ENCODE measurements at places on chromosomes 12 and 14.

DNA sequence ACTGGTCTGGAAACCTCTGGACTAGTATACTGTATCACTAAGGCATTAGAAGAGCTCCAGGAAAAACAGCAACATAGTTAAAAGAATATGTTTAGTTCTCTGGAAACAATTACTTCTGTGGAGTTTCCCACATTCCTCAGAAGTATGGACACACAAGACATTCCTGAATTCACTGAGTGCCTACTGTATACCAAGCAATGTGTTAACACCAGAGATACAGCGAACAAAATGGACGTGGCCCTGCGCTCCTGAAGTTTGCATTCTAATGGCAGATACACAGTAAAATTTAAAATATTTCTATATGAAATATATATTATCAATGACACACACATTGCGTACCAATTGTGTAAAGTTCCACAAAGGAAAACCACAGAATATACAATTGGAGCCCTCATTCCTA lies 1.1 kb downstream of the ANGEL1 start:
- peak overlapping the region; percentile 93 for H3K4me3 ChIP-seq
- H3K4me1 ChIP-seq, result peaks cover 21% of the 10 kb centered on the region
- peaks cover 9% of the 10 kb centered on the region for H3K36me3 ChIP-seq
- no peak for DNase-seq
- no peaks in the 10 kb centered on the region for H3K27me3 ChIP-seq
- peak overlapping the region; percentile 86 for H3K27ac ChIP-seq

DNA sequence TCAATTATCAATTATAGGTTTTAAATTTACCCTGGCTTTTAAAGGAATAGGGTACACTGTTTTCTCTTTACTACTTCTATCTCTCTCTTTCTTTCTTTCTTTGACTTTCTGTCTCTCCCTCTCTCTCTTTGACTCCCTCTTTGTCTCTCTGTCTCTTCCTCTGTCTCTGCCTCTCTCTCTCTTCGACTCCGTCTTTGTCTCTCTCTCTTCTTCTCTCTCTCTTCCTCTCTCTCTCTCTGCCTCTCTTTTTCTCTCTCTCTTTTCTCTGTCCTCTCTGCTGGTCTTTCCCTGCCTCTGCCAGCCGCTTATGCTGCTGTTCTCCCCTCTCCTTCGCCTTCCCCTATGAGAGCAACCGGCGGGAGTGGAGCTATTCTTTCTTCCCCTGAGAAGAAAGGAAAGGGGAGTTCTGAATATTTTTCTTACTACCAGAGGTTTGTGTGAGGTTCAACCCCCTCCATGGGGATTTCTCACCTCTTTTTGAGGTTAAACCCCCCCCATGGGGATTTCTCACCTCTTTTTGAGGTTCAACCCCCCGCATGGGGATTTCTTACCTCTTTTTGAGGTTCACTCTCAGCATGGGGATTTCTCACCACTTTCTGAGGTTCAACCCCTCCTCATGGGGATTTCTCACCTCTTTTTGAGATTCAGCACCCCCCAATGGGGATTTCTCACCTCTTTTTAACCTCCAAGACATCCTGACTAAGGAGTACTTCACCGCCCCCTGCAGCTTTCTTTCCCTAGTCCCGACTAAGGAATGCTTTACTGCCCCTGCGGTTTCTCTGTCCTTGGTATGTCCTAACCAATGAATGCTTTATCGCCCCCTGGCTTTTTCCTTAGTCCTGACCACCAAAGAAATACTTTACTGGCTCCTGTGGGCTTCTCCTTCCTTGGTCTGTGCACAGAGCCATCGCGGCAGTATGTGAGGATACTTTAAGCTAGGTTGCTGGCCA lies 27.4 kb upstream of the DDHD1 start:
- peaks cover 26% of the 10 kb centered on the region for H3K4me1 ChIP-seq
- peaks cover 1% of the 10 kb centered on the region for H3K27me3 ChIP-seq
- H3K36me3 ChIP-seq, result peaks cover 4% of the 10 kb centered on the region
- H3K27ac ChIP-seq, result peak overlapping the region; percentile 40
- DNase-seq, result no peak
- H3K4me3 ChIP-seq, result no peak overlapping the region

DNA sequence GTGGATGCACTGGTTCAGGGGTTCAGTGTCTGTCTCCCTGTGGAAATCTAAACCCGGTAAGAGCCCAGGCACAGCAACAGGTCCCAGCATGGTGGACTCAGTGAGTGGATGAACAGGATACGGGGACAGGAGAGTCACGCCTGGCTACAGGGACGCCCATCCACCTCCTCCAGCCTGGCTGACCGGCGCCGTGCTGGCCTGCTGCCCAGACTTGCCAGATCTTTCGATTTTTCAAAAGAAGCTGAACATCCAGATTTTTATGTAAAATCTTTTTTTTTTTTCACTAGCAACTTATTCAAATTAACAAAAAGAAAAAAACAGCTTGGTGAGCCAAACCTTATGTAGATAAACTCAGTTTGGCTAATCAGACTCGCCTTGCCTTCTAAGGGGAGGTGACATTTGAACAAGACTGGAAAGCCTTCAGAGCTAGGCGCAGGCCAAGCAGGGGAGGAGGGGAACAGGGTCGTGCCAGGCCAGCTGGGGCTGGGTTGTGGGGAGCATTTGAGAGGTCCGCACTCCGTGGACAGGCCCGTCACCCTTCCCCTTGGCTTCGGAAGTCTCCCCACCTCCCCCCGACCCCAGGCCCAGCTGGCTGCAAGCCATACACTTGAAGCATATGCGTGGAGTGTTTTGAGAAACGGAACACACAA lies 87.8 kb upstream of the NCOR2 start:
- H3K27me3 ChIP-seq, result peaks cover 9% of the 10 kb centered on the region
- no peak for DNase-seq
- H3K36me3 ChIP-seq, result no peaks in the 10 kb centered on the region
- H3K4me3 ChIP-seq, result no peak overlapping the region

- peaks cover 12% of the 10 kb centered on the region for H3K4me1 ChIP-seq
- H3K36me3 ChIP-seq, result peaks cover 37% of the 10 kb centered on the region
- H3K27me3 ChIP-seq, result no peaks in the 10 kb centered on the region
- no peak for DNase-seq
- H3K4me3 ChIP-seq, result no peak overlapping the region
These were observed 27.9 kb downstream of the SYNE3 start for GRCh38 chr14:95488376-95489213.

DNA sequence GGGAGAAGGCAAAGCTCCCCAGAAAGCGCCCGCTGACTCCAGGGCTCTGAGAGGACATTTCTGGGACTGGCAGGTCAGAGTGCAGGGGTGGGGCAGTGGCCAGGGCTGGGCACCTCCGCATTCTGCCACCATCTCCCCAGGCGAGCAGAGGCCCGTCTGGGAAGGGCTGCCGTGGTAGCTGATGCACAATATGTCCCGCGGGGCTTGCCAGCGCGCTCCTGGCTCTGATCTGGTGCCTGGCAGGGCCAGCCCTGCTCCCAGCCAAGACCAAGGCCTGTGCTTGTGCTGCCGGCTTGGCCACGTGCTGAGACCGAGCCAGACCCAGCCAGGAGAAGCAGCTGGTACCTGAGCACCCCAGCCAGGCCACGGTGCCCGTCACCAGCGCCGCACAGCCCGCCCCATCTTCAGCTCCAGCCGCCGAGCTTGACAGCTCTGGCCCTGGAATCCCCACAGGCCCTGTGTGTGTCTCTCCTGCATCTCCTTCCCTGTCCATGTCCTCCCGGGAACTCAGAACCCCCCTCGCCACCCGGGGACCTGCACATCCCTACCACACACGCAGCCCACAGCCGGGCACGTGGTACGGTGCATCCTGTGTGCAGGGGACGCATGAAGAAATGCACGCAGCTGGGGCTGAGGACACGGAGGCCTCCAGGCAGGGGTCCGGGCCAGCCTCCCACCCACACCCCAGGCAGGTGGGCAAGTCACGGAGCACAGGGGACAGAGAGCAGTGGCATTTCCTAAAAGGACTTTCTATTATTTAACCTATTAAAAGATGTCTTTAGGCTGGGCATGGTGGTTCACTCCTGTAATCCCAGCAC lies 68.6 kb upstream of the C14orf180 start:
- H3K27ac ChIP-seq, result no peak overlapping the region
- no peaks in the 10 kb centered on the region for H3K27me3 ChIP-seq
- no peak overlapping the region for H3K4me3 ChIP-seq
- DNase-seq, result no peak
- H3K4me1 ChIP-seq, result no peaks in the 10 kb centered on the region

DNA sequence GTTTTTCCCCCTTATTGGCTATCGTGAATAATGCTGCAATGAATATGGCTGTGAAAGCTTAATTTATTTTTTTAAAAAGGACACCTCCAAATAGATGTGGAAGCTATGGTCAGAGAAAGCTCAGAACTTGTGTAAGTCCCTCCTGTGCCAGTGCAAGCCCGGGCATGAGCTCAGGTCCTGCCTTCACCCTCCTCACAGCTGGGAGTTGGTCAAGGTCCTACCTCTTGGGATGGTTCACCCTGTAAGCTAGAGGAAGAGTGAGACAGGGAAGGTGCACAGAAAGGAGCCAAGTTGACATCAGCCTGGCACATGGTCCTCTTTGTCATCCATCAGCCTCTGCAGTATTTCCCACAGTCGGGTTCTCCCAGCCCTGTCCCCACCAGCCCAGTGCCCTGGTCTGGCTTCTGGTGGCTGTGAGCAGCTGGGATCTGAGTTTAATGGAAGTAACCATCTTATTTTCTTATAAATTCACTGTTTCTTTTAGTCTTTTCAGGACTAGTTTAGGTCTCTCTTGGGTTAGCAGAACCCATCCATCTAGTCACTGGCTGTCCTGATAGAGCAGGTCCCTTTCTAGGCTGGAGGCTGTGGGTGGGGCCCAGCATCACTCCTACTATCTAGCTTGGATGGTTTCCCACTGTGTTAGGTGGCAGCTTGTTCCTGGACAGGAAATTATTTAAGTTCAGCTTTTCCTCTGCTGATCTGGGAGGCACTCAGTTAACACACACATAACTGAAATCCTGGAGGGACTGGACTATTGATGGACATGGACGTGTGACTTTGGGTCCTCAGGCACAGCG lies 11.8 kb upstream of the PLEKHG3 start:
- H3K27me3 ChIP-seq, result peaks cover 39% of the 10 kb centered on the region
- H3K36me3 ChIP-seq, result no peaks in the 10 kb centered on the region
- peaks cover 16% of the 10 kb centered on the region for H3K4me1 ChIP-seq
- H3K4me3 ChIP-seq, result no peak overlapping the region
- DNase-seq, result no peak

DNA sequence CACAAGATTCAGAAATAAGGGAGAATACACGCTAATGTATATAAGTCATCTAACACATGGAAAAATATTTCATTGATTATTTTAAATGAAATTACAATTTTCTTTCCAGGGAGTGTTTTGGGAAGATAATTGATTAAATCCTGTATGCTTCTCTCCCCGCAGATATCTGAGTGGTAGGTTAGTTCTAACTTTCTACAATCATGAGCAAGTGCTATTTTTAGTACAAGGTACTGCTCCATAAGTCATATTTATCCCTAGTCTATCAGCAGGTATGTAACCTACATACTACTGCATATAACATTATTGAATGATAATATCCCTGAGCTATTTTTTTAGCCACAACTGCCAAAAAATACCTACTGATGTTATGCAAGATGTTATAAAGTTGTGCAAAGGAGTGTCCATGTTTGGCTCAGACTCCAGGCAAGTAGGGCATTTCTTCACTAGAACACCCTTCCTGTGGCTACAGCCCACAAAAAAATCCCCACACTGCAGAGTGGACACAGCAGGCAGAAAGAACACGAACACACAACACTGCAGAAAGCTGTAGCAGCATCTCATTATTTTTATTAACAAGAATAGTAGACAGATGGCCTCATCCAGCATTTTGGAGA lies 87.0 kb downstream of the SEC23A start:
- H3K27me3 ChIP-seq, result no peaks in the 10 kb centered on the region
- no peak for DNase-seq
- H3K4me3 ChIP-seq, result no peak overlapping the region
- no peak overlapping the region for H3K27ac ChIP-seq
- H3K4me1 ChIP-seq, result no peaks in the 10 kb centered on the region

- peaks cover 5% of the 10 kb centered on the region for H3K4me1 ChIP-seq
- peaks cover 10% of the 10 kb centered on the region for H3K36me3 ChIP-seq
- no peak overlapping the region for H3K27ac ChIP-seq
- no peaks in the 10 kb centered on the region for H3K27me3 ChIP-seq
These were observed 48.8 kb upstream of the MTERF2 start for GRCh38 chr12:107035733-107036132.

GRCh38 chr12:39571351-39571750 lies 48.3 kb downstream of the ABCD2 start:
- no peak overlapping the region for H3K4me3 ChIP-seq
- H3K27me3 ChIP-seq, result no peaks in the 10 kb centered on the region
- no peak for DNase-seq
- H3K4me1 ChIP-seq, result peaks cover 4% of the 10 kb centered on the region
- H3K27ac ChIP-seq, result no peak overlapping the region

DNA sequence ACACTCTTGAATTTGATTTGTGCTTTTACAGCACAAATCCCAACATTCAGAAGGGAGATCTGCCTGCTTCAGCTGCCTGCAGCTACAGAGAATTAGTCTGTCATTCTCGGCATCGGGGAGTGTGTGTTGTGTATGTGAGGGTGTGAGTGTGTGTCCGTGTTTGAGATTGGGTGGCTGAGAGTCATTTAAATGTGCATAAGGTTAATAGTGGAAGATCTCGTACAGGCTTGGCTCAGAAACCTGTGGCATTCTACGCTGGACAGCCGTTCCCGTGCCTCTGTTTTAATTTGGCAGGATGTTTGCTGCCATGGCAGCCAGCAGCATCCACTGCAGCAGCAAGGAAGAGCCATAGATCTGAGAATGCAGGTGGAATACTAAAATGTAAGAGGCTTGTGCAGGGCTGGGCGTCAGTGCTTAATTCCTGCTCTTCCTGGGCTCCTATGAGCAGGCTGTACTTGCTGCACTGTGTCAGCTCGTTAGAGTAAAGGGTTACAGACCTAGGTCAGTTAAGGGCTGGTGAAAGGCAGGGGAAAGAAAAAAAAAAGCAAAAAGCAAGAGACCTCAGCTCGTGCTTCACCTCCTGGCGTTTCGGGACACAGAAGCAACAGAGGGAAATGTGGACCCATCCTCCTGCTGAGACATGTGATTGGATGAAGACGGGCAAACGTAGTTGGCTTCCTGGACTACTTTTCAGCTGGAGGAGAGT lies 205.4 kb downstream of the NAV3 start:
- H3K27me3 ChIP-seq, result no peaks in the 10 kb centered on the region
- no peaks in the 10 kb centered on the region for H3K4me1 ChIP-seq
- no peak overlapping the region for H3K27ac ChIP-seq
- no peak overlapping the region for H3K4me3 ChIP-seq

DNA sequence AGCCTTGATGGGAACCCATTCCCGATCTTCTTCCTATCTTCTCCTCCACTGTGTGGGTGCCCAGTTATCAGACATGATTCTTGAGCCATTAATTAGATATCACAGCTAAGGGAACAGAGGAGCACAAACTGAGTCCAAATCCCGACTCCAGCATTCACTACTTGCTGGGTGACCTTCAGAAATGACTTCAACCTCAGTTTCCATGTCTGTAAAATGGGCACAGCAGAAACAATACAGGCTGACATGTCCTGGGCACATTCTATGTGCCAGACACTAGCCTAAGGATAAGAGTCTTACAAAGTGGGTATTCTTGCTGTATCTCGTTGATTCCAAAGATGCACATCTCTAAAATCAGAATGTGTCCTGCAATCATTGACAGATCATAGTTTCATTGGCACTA lies 128.7 kb upstream of the NOS1 start:
- no peaks in the 10 kb centered on the region for H3K36me3 ChIP-seq
- no peak for DNase-seq
- no peaks in the 10 kb centered on the region for H3K27me3 ChIP-seq
- no peaks in the 10 kb centered on the region for H3K4me1 ChIP-seq

GRCh38 chr12:125340791-125341190 lies 275.6 kb downstream of the AACS start:
- H3K27me3 ChIP-seq, result peaks cover 18% of the 10 kb centered on the region
- no peak overlapping the region for H3K4me3 ChIP-seq
- no peak for DNase-seq
- H3K4me1 ChIP-seq, result no peaks in the 10 kb centered on the region
- H3K36me3 ChIP-seq, result no peaks in the 10 kb centered on the region

- peaks cover 44% of the 10 kb centered on the region for H3K4me1 ChIP-seq
- H3K27me3 ChIP-seq, result no peaks in the 10 kb centered on the region
- no peak overlapping the region for H3K4me3 ChIP-seq
- DNase-seq, result no peak
- H3K27ac ChIP-seq, result no peak overlapping the region
These were observed 4.3 kb downstream of the STRAP start for GRCh38 chr12:15886372-15887042.
